ENCODE measurements at places on chromosomes 7 and 10.
A peak's percentile ranks its signal among the peaks of the same experiment; 100 is the strongest.

GRCh38 chr10:28087661-28088351 lies 88.9 kb upstream of the ODAD2 start:
- no peak for DNase-seq

- DNase-seq = no peak
Observed at GRCh38 chr7:111041577-111041976, 49.4 kb upstream of the LRRN3 start.

DNA sequence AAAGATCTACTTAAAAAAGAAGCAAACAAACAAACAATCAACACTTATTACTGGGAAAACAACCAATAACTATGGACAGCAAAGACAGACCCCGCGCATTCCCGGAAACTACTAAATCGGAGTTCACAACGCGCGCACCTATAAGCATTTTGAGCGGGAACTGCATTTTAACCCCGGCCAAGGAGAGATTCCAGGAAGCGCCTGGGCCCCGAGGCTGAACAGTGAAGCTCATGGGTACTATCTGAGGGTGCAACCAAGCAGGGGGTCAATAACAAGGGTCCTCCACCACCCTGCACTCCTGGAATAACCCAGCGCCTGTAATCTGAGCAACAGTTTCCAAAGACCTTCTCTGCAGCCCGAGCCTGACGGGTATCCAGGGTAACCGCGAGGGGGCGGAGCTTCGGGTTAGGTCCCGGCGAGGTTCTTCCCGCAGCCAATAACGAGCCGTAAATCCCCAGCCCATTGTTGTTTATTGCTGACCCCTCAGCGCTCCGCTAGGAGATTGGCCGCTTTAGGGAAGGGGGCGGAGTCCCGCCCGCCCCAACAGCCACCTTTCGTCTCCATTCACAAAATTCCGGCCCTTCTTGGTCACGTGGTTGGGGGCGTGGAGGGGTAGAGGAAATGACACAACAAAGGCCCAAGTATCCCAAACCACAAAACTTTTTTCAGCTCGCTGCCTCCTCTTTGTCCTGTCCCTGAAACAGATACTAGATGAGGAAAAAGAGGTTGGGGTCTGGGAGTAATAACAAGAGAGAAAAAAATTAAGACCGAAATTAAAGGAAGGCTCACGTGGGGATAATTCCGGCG lies 1.7 kb upstream of the ETV1 start:
- peak; percentile 95 for DNase-seq

DNA sequence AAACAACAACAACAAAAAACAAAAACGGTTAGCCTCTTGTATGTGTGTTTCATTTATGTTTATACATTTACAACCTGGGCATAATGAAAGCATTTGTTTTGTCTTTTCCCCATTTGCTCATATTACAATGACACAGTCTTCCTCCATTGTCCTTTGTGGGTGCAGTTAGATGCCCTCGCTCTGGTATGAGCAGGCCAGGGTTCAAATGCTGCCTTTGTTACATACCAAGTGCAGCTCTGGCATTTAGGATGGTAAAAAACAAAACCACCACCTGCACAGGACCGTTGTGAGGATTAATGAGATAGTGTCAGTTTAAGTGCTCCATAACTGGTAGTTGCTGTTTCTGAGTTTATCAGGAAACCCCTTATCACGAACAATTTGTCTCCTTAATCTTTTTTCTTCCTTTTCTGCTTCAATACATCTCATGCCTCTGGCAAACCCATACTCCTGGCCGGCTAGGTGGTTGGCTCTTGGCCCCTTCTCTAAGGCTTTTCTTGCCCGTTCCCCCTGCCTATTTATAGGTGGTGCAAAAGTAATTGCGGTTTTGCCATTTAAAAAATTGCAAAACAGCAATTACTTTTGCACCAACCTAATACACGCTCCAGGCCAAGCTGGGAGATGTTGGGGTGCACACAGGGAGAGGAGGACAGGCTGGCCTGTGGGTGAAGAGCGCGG lies 18.6 kb upstream of the TMEM225B start:
- no peak for DNase-seq

GRCh38 chr7:43535810-43536585 lies 46.9 kb upstream of the STK17A start:
- peak; percentile 73 for DNase-seq

DNA sequence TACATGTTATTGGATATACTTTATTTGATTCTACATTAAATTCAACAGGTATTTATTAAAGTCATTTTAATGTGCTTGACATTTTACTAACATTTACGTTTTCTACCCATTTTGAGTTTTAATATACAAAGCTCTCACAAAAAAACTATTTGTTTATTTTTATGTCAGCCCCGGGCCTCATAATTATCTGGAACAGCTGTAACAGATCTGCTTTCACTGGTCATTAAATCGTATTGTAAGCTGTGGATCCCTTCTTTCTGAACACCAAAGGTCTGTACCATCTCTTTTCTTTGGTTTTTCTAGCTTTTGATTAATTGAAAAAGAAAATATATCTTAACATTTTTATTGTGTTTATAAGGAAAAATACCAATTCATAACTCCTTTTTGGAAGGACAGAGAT lies 73.5 kb downstream of the SEMA3E start:
- no peak for DNase-seq

- no peak for DNase-seq
Observed at GRCh38 chr7:35623381-35623780, 71.6 kb downstream of the HERPUD2 start.
